Dermis microvascular lymphatic vessel endothelial cell (primary cell): ENCODE measurements at places on chromosomes 3 and 15. TPM values are rescaled to one million over a fixed set of nuclear protein-coding genes. Genes with fewer than 3 reads are reported as not detected.

DNA sequence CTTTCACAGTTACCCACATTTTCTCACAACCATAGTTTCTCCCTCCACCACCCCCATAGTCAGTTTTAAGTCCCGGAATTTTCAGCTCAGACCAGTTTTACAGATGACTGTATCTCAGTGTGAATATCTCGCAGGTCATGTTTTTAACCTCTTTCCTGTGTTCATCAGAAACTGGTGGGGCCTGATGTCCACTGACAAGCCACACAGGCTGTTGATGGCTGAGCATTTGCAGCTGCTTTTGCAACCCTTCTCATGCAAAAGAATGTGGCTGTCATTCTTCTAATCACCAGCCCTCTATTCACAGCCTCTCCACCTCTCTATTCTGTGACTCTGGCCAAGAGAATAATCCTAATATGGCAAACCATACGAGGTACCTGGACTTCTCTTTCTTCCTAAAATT lies 8.5 kb downstream of the GYG1 start:
- no peak for DNase-seq

DNA sequence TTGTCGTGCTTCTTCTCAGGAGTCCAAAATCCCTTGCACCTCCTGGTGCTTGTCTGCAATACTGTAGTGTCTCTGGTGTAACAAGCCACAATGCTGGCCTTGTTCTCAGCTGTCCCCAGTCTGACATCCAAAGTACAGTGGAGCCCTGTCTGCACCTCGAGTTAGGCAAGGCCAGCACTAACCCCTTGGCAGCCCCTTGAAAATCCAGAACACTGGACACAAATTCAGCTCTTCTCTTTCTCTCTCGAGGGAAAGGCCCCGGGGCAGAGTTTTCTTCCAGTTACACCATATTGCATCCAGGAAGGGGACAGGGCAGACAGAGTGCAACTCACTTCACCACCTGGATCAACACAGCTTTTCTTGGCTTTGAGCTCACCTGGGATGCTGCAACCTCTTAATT lies 91.3 kb upstream of the ATP10A start:
- DNase-seq, result no peak

The ROPN1 gene
- total RNA-seq, result not detected in 2 replicates

The TEX9 gene
- total RNA-seq, result 0.25 and 0.26 TPM in 2 replicates

The NPAP1 gene
- total RNA-seq, result not detected in 2 replicates
